ENCODE measurements at places on chromosomes 2 and 18. TPM values are rescaled to one million over a fixed set of nuclear protein-coding genes. Genes with fewer than 3 reads are reported as not detected.

DNA sequence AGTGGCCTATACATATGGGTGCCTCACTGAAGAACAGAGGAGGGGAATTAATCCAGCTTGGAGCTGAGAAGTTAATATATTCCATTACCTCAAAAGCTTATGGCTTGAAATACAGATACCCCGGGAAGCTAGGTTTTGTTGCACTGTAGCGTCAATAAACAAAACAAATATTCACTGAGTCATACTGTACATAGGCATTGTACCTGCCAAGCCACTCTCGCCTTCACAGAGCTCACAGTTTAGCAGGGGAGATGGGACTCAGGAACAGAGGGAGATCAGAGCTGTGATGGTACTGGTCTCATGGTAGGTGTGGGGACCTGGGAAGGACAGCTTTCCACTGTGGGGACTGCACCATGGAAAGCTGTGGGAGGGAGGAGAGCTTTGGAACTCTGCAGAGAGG, 111.2 kb upstream of the ST6GAL2 start:
- H3K27me3 ChIP-seq, result no peaks in the 10 kb centered on the region
- H3K4me3 ChIP-seq, result no peak overlapping the region
- no peaks in the 10 kb centered on the region for H3K36me3 ChIP-seq
- H3K27ac ChIP-seq, result no peak overlapping the region
- no peaks in the 10 kb centered on the region for H3K4me1 ChIP-seq

DNA sequence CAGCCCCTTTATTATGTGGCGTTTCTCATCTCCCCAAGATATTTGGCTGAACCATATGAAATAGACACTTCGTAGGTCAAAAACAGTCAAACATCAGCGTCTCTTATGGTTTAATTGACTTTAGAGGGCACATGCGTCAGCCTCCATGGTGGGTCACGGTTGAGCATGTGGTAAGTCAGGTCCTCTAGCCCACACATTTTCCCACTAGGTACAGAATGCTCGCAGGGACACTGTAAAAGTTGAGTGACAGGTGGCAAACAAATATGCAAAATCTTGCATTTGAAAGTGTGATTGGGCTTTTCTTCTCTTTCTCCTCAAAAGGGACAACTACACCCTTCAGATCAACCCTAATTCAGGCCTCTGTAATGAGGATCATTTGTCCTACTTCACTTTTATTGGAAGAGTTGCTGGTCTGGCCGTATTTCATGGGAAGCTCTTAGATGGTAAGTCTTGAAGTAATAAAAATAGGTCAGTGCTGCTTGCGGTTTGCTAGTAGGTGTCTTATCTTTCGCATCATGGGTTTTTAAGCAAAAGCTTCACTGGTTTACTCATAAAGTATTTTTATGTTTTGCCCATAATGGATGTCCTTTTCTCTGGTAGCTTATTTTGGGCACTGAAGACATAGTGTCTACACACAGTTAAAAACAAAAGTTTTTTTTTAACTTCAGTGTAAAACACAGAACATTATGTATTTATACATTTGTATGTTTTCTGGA, 261.3 kb downstream of the ALPK2 start:
- H3K27me3 ChIP-seq, result no peaks in the 10 kb centered on the region
- no peaks in the 10 kb centered on the region for H3K4me1 ChIP-seq
- H3K36me3 ChIP-seq, result no peaks in the 10 kb centered on the region
- H3K27ac ChIP-seq, result no peak overlapping the region

Gene TMX3
- total RNA-seq, result 55.3 TPM

DNA sequence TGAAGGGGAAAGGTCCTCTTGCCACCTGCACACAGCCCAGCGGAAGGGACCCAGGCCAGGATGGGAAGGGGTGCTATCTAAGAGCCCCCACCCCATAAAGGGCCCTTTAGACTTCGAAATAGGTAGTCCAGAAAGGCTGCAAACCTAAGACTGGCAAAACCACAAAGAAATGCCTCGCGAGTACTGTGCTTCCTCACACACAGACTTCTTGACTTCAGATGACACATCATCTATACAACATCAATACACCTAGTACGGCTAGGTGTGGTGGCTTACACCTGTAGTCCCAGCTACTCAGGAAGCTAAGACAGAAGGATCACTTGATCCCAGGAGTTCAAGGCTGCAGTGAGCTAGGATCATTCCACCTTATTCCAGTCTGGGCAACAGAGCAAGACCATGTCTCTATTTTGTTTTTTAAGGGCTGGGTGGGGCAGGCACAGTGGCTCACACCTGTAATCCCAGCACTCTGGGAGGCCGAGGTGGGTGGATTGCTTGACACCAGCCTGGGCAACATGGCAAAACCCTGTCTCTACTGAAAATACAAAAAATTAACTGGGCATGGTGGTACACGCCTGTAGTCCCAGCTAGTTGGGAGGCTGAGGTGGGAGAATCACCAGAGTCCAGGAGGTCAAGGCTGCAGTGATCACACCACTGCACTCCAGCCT, 125.8 kb downstream of the CABLES1 start:
- H3K27me3 ChIP-seq, result no peaks in the 10 kb centered on the region
- H3K4me3 ChIP-seq, result no peak overlapping the region
- peaks cover 22% of the 10 kb centered on the region for H3K4me1 ChIP-seq
- DNase-seq, result no peak
- H3K36me3 ChIP-seq, result no peaks in the 10 kb centered on the region
- peak overlapping the region; percentile 95 for H3K27ac ChIP-seq

Gene PPIL3
- 42.4 TPM for total RNA-seq

Gene ZDBF2
- 10.2 TPM for total RNA-seq

GRCh38 chr18:42861271-42861670, 254.2 kb downstream of the RIT2 start:
- H3K4me1 ChIP-seq, result no peaks in the 10 kb centered on the region
- no peak for DNase-seq
- H3K4me3 ChIP-seq, result no peak overlapping the region
- H3K36me3 ChIP-seq, result no peaks in the 10 kb centered on the region
- no peaks in the 10 kb centered on the region for H3K27me3 ChIP-seq

Gene CTAGE1
- not detected for total RNA-seq

Gene AOX1
- 100.0 TPM for total RNA-seq

DNA sequence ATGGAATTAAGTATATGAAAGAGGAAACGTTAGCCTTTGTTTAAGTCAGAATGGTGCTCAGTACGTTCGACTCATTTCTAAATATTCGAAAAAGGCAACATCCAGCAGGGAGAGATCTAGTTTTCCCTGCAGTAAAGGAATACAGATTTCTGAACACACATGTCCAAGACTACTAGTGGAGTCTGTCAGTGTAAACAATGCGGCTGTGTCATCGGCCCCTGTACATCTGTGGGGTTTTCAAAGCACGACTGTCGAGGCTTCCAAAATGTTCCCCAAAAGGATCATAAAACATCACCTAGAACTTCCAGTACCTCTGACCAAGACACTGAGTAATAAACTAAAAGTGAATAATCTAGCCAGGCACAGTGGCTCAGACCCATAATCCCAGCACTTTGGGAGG, 112.8 kb downstream of the ZNF516 start:
- no peak overlapping the region for H3K4me3 ChIP-seq
- peaks cover 10% of the 10 kb centered on the region for H3K36me3 ChIP-seq
- H3K27ac ChIP-seq, result no peak overlapping the region
- DNase-seq, result no peak
- no peaks in the 10 kb centered on the region for H3K4me1 ChIP-seq

DNA sequence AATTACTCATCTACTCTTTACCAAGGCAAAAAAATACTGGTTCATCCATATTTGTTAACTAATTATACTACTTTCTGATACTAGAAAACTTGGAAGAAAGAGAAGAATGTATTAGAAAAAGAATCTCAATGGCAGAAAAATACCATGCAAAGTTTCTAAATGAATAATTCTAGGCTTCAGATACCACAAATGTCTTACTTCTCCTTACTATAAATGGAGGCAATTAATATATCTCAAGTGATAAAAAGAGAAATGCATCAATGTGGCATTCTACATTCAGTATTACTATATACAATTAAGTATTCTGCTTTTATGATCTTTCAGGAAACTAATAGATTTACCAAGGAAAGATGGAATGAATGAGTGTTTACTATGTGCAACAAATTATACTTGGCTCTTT, 85.5 kb downstream of the ITSN2 start:
- no peak overlapping the region for H3K4me3 ChIP-seq
- no peak for DNase-seq
- no peak overlapping the region for H3K27ac ChIP-seq
- H3K4me1 ChIP-seq, result no peaks in the 10 kb centered on the region
- H3K27me3 ChIP-seq, result no peaks in the 10 kb centered on the region
- no peaks in the 10 kb centered on the region for H3K36me3 ChIP-seq

GRCh38 chr2:134206573-134206972, 47.3 kb upstream of the MGAT5 start:
- no peak overlapping the region for H3K4me3 ChIP-seq
- no peaks in the 10 kb centered on the region for H3K36me3 ChIP-seq
- DNase-seq, result no peak
- no peak overlapping the region for H3K27ac ChIP-seq
- no peaks in the 10 kb centered on the region for H3K4me1 ChIP-seq
- no peaks in the 10 kb centered on the region for H3K27me3 ChIP-seq

Gene MYCN
- total RNA-seq, result 0.32 TPM

GRCh38 chr2:221025398-221025797, 546.7 kb downstream of the EPHA4 start:
- H3K36me3 ChIP-seq, result no peaks in the 10 kb centered on the region
- no peaks in the 10 kb centered on the region for H3K27me3 ChIP-seq
- H3K27ac ChIP-seq, result no peak overlapping the region
- H3K4me3 ChIP-seq, result no peak overlapping the region
- H3K4me1 ChIP-seq, result no peaks in the 10 kb centered on the region

DNA sequence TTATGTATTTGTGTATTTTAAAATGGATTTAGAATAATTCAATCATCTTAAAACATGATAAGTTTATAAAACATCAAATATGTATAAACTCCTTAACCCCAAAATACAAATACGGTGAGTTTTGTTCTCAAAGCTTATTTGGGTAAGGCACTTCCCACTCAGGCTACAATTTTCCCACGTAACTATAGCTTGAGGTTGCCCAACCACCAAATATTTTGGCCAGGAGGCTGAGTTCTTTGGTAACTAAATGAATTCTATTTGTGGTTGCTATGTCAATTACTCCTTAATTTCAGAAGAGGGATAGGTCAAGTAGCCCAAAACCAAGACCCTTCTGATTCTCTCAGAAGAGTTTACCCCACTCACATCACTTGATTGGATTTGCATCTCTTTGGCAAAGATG, 70.4 kb downstream of the MYL12B start:
- no peaks in the 10 kb centered on the region for H3K36me3 ChIP-seq
- no peaks in the 10 kb centered on the region for H3K27me3 ChIP-seq
- H3K4me1 ChIP-seq, result no peaks in the 10 kb centered on the region
- no peak for DNase-seq
- no peak overlapping the region for H3K4me3 ChIP-seq

DNA sequence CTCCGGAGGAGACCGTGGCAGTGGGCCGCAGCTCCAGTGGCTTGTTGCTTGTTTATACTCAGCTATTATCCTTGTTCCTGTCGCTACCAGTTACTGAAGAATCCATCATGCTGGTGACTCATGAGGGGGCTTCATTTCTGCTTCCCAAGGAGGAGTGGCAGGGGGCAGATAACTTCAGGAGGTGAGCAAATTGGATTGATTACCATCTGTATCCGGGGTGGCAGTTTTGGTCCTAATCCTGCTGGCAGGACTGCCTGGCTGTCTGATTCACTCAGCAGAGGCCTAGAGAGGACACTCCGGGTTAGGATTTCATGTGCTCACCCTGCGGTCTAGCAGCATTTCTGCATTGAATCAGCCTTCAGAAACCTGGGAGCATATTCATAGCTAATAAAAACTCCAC, 230.0 kb downstream of the ACTR3 start:
- H3K4me3 ChIP-seq, result no peak overlapping the region
- H3K27ac ChIP-seq, result no peak overlapping the region
- no peaks in the 10 kb centered on the region for H3K4me1 ChIP-seq
- H3K36me3 ChIP-seq, result no peaks in the 10 kb centered on the region
- DNase-seq, result no peak
- H3K27me3 ChIP-seq, result no peaks in the 10 kb centered on the region

DNA sequence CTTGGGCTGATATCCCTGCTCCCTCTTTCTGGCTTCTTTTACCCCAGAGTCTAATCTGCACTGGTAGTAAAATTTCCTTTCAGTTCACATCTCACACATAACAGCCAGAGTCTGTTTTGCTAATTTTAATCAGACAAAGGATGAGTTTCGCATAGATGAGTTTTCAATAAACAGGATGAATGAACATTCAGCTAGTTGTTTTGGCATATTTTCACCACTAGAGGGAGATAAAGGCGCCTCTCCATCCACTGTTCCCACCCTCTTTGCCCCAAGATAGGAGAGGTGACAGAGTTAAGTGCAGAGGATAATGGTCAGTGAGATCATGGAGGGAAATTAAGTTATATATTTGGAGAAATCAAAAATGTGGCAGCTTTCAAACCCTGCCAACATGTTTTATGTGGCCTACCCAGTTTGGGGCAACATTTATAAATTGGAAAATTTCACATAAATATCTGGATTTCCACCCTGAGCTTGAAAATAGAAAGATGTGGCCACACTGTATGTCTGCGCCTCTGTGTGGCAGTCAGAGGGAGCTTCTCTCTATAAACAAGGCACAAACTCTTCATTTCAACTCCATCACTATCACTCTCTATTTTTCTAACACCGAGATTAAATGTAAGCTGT, 48.5 kb upstream of the DTNA start:
- no peak for DNase-seq
- H3K4me3 ChIP-seq, result no peak overlapping the region
- no peak overlapping the region for H3K27ac ChIP-seq
- H3K27me3 ChIP-seq, result no peaks in the 10 kb centered on the region
- no peaks in the 10 kb centered on the region for H3K36me3 ChIP-seq
- no peaks in the 10 kb centered on the region for H3K4me1 ChIP-seq

GRCh38 chr2:10150436-10150835, 27.9 kb downstream of the RRM2 start:
- no peak for DNase-seq
- H3K27me3 ChIP-seq, result no peaks in the 10 kb centered on the region
- H3K36me3 ChIP-seq, result no peaks in the 10 kb centered on the region
- H3K4me1 ChIP-seq, result no peaks in the 10 kb centered on the region
- no peak overlapping the region for H3K4me3 ChIP-seq

GRCh38 chr2:191857259-191857805, 10.4 kb upstream of the CAVIN2 start:
- H3K27me3 ChIP-seq, result no peaks in the 10 kb centered on the region
- no peaks in the 10 kb centered on the region for H3K36me3 ChIP-seq
- no peak for DNase-seq
- no peak overlapping the region for H3K27ac ChIP-seq
- H3K4me1 ChIP-seq, result no peaks in the 10 kb centered on the region

Gene AQP4
- total RNA-seq, result 0.32 TPM

Gene CYP26B1
- total RNA-seq, result 3.9 TPM

GRCh38 chr2:47534179-47534919, 131.4 kb downstream of the MSH2 start:
- H3K36me3 ChIP-seq, result no peaks in the 10 kb centered on the region
- no peaks in the 10 kb centered on the region for H3K27me3 ChIP-seq
- no peak for DNase-seq
- H3K27ac ChIP-seq, result no peak overlapping the region

DNA sequence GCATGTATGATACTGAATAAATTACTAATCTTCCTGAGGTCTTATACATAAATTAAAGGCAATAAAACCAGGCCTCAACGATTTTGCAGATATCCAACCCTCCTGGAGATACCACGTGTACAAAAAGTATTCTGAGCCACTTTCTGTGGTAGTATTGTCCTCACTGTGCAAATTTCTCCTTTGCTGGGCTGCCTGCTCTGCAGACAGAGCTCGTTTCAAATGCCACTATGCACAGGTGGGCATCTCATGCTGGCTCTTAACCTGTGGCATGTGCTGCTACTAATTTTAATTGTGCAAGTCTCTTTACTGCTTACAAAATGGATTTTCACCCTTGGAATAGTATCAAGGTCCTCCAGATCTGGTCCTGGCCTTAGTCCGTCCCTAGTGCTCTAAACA, 66.4 kb upstream of the SLC16A14 start:
- no peak overlapping the region for H3K4me3 ChIP-seq
- H3K36me3 ChIP-seq, result no peaks in the 10 kb centered on the region
- no peak for DNase-seq
- no peaks in the 10 kb centered on the region for H3K4me1 ChIP-seq
